Renal pelvis (tissue), 12 donors: ENCODE measurements at places on chromosomes 2 and 18. TPM values are rescaled to one million over a fixed set of nuclear protein-coding genes. Genes with fewer than 3 reads are reported as not detected.
A peak's percentile ranks its signal among the peaks of the same experiment; 100 is the strongest.

- no peak for DNase-seq
These were observed 1.4 kb upstream of the FAM168B start for GRCh38 chr2:131094463-131095281.

GRCh38 chr2:213149949-213150314, 1.5 kb downstream of the IKZF2 start:
- DNase-seq: no peak

GRCh38 chr2:226791056-226791486, 8.5 kb downstream of the IRS1 start:
- DNase-seq: peak; percentile 73

The ABHD1 gene
- 2.5 TPM for polyA plus RNA-seq

The KRTCAP3 gene
- polyA plus RNA-seq: 9.5 TPM
